ENCODE measurements at places on chromosomes 3 and 15. TPM values are rescaled to one million over a fixed set of nuclear protein-coding genes. Genes with fewer than 3 reads are reported as not detected.
A peak's percentile ranks its signal among the peaks of the same experiment; 100 is the strongest.

- no peak for DNase-seq
These were observed 13.8 kb upstream of the SEMA4B start for GRCh38 chr15:90187257-90187868.

- peak; percentile 39 for DNase-seq
These were observed 2.8 kb downstream of the SCAANT1 start for GRCh38 chr3:63909431-63909830.

- DNase-seq, result peak; percentile 67
These were observed 2.1 kb downstream of the TNK2 start for GRCh38 chr3:195905970-195906864.

The CLDN18 gene
- not detected for total RNA-seq

The GPR160 gene
- 0.76 TPM for total RNA-seq

The CHRFAM7A gene
- not detected for total RNA-seq

DNA sequence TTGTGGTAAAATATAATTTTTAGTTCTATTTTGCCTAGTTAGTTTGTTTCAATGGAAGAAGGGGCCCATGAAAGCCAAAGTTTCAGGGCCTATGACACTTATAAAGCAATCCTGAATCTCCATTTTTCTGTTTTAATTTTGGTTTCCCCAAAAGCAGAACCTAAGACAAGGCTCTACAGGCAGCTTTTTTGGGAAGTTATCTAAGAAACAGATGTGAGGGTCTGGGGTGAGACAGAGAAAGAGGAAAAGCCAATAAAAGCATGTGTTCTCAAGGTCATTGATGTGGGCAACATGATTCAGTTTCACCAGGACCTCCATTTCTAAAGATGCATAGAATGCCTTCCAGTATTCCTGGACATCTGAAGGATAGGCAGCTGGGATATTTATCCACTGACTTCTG is 598.5 kb downstream of the PDCD6IP start:
- DNase-seq, result no peak

The MRPL46 gene
- 20.5 TPM for total RNA-seq

GRCh38 chr15:50150349-50150748 is 31.3 kb upstream of the ATP8B4 start:
- peak; percentile 11 for DNase-seq

- no peak for DNase-seq
These were observed 11.7 kb downstream of the MGA start for GRCh38 chr15:41671656-41672648.

- DNase-seq, result no peak
These were observed 26.8 kb upstream of the NR2C2 start for GRCh38 chr3:14920536-14920935.

DNA sequence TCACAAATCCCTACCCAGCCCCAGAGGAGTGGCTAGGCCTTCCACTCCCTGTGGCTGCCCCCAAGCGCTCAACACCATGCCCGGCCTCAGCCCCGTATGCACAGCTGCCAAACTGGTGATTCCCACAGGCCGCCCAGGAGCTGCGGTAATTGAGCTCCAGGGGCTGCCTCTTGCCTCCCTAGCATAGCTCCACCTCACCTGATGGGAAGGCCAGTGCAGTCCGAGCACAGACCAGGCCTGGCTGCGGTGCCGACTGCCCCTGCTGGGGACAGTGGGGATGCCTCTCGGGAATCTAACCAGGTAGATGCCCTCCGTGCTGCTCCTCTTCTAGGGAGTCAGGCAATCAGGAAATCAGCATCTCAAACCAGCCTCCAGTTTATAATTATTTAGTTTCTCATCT is 25.9 kb downstream of the SCN5A start:
- DNase-seq, result no peak

- DNase-seq, result no peak
These were observed 218.9 kb upstream of the RORA start for GRCh38 chr15:61447981-61448380.

DNA sequence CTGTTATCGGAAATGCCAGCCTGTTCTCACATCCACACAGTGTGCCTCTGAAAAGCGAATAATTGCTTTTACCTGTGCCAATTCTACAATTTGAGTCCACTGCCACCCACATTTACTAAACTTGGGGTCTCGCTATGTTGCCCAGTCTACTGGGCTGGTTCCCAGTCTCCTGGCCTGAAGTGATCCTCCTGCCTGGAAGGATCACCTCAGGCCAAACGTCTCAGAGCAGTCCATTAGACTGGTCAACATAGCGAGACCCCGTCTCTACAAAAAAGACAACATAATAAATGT is 827 bp upstream of the INO80 start:
- no peak for DNase-seq

DNA sequence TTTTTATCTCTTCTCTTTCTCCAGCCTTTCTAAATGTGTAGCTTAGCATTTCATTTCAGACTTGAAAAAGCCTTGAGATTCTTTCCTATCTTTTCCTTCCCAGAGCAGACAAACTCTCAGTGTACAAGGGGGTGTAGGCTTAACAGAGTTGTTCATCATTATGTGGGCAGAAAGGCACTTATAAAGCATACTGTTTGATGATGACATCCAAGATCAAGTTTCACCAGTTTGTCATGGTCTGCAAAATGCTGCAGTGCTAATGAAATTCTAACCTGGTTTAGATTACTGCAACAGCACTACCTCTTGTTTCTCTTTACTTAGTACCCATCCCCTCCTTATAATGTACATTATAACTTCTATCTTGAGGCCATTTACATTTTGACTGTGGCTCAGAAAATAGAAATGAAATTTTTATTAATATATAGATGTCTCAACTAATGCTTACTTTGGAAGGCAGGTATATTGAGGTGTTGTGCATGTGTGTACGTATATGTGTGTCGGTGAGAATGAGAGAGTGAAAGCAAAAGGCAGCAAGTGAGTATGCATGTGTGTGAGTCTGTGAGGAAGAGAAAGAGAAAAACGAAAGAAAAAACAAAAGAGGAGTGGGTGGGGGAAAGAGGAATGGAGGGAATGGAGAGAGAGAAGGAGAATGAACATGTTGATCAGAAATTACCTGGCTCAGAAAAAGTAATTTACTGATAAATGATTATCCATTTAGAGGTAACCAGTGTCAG is 1043.6 kb downstream of the TUSC7 start:
- peak; percentile 82 for DNase-seq

GRCh38 chr3:78725703-78726246 is 1042.0 kb downstream of the ROBO1 start:
- DNase-seq, result no peak

DNA sequence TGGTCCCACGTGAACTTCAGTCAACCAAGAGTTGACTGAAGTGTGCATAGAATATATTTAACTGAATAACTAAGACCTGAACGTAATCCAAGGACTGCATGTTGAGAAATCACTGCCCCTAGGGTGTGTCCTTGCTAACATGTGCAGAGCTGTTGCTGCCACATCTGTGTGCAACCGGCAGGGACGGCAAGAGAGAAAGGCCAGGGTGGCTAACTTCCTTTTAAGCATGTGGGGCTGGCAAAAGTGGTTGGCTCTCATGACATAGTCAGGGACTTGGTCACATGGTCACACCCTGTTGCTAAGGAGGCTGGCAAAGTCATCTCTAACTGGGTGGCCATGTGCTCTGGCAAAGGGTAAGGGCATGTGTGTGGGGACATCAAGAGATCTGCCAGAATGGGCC is 52.4 kb downstream of the GASK1A start:
- peak; percentile 37 for DNase-seq

The ACAP2 gene
- 47.8 TPM for total RNA-seq

DNA sequence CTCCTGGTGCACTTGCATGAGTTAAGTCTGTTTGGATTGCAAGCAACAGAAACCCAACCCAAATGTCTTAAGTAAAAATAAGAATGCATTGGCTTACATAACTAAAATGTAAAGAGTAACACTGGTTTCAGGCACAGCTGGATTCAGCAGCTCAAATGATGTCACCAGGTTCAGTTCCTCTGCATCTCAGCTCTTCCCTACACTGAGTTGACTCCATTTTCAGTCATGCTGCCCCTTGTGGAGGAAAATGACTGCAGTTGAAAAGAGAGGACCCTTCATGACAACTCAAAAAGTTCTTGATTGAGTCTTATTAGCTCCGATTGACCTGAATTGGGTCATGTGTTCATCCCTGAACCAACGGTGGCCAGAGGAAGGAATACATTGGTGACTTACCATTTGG is 138.5 kb upstream of the ABI3BP start:
- no peak for DNase-seq

The MYZAP gene
- total RNA-seq, result not detected

GRCh38 chr3:122862381-122862780 is 67.5 kb downstream of the SLC49A4 start:
- no peak for DNase-seq

GRCh38 chr15:60585743-60586708 is 107.1 kb upstream of the ICE2 start:
- DNase-seq, result peak; percentile 89

GRCh38 chr15:87907676-87908446 is 348.7 kb downstream of the NTRK3 start:
- DNase-seq, result no peak

The PLCH1 gene
- under 0.01 TPM for total RNA-seq

- DNase-seq, result peak; percentile 66
These were observed 156.7 kb upstream of the TSC22D2 start for GRCh38 chr3:150251187-150252062.

DNA sequence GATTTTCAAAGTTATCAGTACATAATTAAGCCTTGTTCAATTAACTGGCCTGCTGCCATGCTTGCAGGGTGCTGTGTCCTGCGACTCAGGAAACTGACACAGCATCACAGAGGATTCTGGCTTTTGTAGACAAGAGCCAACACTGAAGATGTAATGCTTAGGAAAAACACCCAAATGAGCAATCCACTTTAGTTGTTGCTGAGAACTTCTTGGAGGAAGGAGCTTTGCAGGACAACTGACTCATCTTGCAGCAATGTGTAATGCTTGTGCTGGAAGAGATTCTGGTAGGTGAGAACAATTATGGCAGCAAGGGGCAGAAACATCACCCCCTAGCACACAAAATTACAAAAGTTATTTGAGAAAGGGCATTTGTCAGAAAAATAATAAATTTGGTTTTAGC is 67.6 kb downstream of the NLGN1 start:
- peak; percentile 85 for DNase-seq

GRCh38 chr3:31575448-31575847 is 42.7 kb downstream of the STT3B start:
- DNase-seq, result no peak

DNA sequence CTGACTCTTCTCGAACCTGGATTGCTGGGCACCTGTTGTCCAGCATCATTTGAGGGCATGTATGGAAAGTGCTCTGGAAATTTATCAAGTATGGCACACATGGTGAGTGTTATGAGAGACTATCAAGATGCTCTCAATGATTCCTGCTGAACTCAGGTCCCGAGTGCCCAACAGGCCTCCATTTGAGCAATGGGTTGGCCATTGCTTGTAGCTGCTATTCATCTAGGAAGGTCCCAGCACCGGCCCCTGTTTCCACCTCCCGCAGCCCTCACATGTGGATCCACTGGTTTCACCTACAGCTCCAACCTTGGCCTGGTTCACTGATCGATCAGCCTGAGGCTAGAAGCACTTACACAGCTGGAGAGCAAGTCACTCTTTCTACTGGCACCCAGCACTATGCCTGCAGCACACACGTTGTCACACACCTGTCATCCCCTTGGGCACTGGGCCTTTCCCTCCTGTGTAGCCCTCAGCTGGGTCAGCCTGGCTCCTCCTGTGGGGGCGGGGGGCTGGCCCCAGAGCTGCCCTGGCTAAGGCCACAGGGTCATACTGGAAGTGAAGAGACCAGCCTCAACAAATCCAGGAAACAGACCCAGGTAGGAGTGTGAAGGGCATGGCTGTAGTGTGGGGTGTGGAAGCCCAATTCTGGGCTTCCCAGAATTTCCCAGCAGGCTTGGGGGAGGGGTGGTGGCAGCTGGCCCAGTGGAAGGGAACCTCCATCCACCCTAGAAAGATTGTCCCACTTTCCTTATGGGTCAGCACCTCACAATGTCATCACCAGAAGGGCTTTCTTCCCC is 41.7 kb upstream of the SMAD3 start:
- DNase-seq, result no peak

GRCh38 chr3:126578702-126579101 is 20.0 kb upstream of the C3orf22 start:
- no peak for DNase-seq

DNA sequence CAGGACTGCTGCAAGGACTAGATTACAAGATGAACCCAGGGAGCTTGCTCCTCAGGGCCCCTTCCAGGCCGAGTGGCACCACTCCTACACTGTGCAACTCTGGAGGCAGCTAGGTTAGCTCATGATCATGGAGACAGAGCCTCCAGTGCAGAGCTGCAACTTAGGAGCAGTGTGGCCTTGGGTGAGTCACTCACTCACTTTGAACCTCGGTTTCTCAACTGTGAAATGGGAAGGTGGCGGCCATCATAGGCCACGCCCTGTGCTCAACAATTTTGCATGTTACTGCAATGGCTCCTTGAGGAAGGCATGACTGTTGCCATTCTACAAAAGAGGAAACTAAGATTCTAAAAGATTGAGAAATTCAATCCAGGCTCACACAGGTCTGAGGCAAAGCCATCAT is 11.2 kb upstream of the CXCR6 start:
- DNase-seq, result no peak

All from GM23248 (cell line).